ENCODE measurements at places on chromosomes 6 and 20.

- no peak for DNase-seq
These were observed 681.4 kb downstream of the EPHA7 start for GRCh38 chr6:92737983-92738382.

DNA sequence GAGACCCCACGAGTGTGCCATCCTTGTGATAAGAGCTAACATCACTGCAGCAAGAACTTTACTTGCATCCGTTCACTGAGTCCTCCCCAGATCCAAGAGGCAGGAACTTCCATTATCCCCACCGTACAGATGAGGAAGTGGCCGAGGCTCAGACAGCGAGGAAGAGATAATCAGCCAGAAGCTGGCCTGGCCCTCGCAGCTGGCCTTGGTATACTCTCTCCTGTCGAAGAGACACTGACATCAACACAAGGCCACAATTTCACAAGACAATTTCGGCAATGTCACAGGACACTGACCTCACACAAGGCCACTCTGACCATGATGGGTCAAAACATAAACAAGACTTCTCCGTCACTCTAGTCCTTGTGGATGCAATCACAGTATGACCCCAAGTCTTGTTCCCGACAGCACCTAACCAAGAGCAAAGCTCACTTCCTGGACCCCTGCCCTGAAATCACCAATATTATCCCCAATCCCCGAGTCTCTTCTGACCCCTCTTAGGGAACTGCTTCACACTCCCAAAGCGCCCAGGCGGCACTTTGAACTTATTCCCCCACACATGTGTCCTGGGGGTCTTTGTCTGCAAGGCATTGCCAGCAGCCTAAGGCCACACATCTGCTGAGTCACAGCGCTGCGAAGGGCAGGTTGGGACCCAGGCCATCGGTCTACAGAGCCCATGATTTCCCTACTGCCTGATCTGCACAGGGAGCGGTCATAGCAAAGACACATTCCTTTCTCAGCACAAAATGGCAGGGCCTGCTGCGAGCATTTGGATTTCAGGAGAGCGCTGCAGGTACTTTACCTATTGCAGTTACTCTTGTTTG, 14.8 kb upstream of the VAPB start:
- peak; percentile 85 for DNase-seq

DNA sequence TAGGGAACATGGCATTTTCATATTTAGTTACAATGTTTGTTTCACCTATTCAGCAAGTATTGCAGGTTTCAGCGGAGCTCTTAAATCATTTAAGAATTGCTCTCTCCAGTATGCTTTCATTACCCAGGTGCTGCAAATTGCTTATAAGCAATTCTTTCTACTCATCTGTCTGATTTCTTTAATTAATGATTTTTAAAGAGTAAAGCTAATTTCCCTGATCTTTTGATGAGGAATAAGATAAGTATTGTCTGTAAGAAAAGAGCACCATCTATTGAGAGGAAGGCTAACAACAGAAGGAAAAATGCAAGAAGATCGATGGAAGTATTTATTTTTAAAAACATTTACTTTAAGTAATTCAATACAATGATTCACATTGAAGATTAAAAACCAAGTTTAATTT, 2.0 kb downstream of the OPRM1 start:
- DNase-seq = no peak

- no peak for DNase-seq
These were observed 37.0 kb downstream of the AKAP7 start for GRCh38 chr6:131172222-131172621.

GRCh38 chr6:153059311-153059710, 56.8 kb upstream of the MTRF1L start:
- no peak for DNase-seq

GRCh38 chr6:12047792-12048432, 35.8 kb downstream of the HIVEP1 start:
- DNase-seq = no peak

GRCh38 chr6:15593798-15594197, 69.0 kb downstream of the DTNBP1 start:
- DNase-seq = no peak

DNA sequence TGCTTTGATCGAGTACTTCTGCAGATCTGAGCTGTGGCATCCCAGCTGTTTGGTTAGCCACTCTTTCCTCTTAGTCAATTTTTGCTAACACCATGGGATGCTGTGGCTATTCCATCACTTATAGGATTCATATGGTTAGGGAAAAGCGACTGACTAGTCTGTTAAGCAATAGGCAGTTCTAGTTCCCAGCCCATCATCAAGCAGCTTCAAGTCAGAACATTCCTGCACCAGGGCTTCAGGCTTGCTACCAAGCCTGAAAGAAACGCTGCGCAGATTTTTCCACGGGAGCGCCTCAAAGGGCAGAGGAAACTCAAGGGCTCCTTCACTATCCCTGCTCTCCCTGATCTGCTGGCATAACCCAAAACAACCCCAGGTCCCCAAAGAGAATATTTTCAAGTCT, 159.8 kb upstream of the SUPT3H start:
- DNase-seq = no peak

DNA sequence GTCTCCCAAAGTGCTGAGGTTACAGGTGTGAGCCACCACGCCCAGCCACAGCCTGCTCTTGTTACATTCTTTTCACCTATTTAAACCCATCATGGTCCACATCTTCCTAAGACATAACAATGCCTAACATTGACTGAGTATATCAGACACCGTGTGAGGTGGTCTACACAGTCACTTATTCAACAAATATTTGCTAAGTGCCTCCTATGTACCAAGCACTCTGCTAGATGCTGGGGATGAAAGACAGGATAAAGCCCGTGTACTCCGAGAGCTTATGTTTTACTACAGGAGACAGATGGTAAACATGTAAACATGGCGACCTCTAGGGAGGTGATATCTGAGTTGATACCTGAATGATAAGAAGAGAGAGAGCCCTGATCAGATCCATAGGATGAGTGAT, 12.7 kb downstream of the BCL2L1 start:
- DNase-seq = no peak

GRCh38 chr6:111265842-111266241, 178.5 kb downstream of the SLC16A10 start:
- DNase-seq = no peak

DNA sequence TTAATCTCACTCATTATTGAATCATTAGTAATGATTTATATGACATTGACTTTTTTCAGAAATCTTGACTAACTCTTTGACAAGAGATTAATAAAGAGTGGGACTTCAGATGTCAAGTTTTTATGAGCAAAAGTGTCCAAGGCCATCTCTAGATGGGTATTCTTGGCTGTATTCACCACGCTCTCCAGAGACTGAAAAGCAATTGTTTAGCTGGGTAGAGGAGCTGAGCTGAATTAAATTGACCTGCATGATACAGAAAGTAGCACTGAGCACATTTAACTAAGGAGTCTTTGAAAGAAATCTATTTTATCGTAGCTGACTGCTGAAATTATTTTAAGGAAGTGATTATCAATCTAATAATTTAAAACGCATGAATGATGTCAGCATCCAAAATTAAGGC, 89.4 kb downstream of the LINC00237 start:
- DNase-seq = no peak

- no peak for DNase-seq
These were observed 82.1 kb downstream of the DLL1 start for GRCh38 chr6:170208651-170209353.

DNA sequence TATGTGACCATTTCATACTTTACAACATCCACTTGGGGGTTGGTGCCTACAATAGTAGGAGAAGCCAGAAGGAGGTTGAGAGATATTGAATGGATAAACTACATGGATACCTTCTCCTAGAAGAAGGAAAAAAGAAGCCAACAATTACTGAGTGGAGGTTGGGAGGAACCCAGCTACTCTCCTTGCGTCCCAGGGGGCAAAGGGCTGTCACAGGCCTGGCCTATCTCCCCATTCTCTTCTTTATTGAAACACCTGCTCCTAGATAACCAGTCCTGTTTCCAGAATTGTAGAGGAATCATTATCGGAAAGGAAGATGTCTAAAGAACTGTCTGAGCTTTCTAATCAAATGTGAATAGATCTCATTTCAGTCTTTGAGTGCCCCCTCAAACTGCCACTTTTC, 115.1 kb downstream of the MAP7 start:
- no peak for DNase-seq

DNA sequence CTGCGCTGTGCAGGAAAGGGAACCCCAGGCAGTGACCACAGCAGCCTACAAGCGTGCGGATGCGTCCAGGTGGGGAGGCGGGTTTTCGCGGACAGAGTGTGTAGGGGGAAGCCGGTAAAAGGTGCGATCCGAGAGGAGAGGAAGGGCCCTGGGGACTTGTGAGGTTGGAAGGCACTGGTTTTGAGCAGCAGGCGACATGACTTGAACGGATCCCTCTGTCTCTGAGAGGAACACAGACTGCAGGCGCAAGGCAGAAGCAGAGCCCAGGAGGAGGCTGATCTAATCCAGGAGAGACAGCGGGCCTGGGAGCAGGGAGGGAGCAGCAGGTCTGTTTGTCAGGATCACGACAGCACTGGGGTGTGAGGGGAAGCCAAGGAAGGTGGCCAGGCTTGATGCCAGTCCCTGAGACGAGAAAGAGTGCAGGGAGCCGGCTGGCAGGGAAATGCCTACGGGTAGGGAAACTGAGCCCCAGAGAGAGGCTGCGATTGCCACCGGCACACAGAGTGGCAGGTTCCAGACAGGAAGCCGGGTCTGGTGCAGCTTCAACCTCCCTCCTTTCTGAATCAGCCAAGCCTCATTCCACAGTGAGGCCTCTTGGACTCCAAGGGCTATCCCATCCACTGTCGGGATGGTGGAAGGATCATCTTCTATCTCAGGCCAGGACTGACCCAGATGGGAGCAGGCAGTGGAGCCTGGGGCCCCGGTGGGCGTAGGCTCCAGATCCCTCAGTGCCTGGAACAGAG, 57.1 kb downstream of the HNF4A start:
- DNase-seq = no peak

GRCh38 chr6:121627761-121628160, 192.3 kb downstream of the GJA1 start:
- no peak for DNase-seq

- peak; percentile 81 for DNase-seq
These were observed at the start of gene ULBP2 for GRCh38 chr6:149941583-149942460. ULBP2 (plus strand) TSS chr6:149942014; CDS start chr6:149942073, 59 bp downstream.

- DNase-seq = no peak
These were observed 104.8 kb downstream of the ARID1B start for GRCh38 chr6:156881687-156882629.

DNA sequence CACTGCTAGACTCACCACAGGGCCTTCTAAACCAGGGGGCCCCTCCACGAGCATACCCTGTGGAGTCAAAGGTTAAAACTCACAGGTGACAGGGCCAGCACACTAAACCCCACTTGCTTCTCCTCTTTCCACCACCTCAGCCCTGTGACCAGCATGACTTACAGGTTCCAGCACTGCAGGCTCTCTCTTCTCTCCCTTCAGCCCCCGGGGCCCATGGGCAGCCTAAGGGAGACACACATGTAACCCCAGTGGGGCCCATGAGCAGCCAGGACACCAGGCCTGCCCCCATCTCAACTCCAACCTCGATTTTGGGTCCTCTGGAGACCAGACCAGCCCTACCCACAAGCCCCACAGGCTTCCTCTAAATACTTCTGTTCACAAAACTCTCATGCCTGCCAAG, 28.0 kb downstream of the HLA-DPB1 start:
- no peak for DNase-seq

DNA sequence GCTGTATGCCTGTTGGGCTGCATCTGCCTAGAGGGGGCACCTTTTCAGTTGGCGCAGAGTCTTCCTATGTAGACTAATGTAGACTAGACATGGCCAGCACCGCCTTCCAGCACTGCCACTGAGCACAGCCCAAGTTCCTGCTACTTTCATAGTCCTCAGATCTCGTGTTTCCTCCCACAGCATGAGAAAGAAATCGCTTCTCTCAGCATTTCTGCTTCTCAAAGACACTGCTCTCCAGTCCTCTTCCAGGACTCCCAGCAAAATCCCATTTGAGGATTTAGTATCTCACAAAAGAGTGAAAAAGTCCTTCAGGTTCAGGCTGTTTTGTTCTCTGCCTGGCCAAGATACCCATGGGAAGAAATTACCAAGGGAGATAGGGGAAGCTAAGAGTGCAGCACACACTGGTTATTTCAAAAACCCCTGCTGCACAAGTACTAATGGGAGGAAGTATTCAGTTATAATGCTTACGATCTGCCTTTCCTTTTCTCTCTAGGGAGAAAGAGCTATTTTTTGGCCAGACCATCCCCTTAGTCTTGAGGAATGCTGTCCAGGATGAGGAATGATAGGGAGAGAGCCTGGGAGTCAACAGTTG, 35.7 kb downstream of the OGFRL1 start:
- peak; percentile 49 for DNase-seq

DNA sequence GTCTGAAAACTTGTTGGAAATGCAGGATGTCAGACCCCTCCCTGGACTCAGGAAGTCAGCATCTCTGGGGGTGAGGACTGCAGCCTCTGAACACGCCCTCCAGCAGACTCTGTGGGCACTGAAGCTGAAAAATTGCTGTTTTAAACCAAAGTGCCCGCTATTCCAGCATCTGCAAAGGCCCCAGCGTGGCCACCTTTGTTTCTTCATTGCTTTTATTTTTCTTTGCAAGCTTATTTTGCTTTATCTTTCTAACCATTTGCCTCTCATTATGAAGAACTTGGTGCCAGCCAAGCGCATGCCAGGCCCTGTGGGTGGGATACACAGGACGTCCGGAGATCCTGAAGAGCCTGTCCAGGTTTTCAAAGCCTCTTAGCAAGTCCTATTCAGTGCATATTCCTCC, 203.9 kb upstream of the CST7 start:
- DNase-seq = no peak

- peak; percentile 59 for DNase-seq
These were observed 37.8 kb downstream of the RAB44 start for GRCh38 chr6:36735110-36736071.

DNA sequence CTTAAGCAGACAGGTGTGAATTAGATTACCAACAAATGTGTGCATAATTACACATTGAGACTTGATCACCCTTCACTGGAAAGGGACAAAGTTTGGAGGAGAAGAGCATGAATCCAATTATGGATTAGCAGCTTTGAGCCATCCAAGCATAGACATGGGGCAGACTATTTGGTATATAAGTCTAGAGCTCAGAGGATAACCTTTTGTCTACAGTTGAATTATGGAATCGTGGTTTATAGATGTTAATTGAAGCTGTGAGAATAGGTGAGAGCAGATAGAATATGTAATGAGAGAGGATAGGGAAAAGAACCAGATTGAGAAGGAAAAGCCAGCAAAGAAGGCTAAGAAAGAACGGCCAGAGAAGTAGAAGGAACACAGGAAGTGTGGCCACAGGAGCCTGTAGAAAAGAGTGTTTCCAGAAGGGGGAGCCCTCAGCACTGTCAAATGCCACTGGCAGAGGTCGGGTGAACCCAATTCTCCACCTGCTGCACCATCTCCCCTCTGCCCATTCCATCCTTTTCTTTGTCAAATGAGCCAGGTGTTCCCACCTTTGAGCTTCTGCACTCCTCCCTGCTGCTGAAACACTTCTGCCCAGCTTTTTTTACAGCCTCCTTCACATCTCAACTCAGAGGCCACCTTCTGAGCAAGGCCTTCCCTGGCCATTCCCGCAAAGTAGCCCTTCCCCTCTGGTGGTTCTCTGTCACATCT, 7.3 kb downstream of the DNTTIP1 start:
- DNase-seq = no peak
